ENCODE measurements at places on chromosomes 3 and 15.
A peak's percentile ranks its signal among the peaks of the same experiment; 100 is the strongest.

- no peak for DNase-seq
Measured at GRCh38 chr15:26521130-26521529, 251.7 kb downstream of the GABRB3 start.

- DNase-seq = no peak
Measured at GRCh38 chr3:197881970-197882338, 68.0 kb upstream of the RPL35A start.

GRCh38 chr3:195441476-195441991 lies 1.3 kb downstream of the ACAP2 start:
- no peak for DNase-seq

DNA sequence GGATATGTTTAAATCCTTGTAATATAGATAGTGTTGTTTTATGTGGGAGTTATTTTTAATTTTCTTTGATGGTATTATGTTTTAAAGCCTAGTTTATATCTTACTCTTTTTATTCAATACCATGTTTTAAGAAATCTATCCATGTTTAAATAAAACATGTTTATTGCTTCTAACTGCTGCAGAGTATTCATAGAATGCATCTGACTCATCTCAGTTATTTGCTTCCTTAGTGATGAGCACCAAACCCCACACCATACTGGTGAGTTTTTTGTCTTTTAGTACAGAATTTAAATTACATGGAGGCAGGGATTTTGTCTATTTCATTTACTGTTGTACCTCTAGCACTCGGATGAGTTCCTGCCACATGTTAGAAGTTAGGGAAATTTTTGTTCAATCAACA lies 209.2 kb downstream of the NSUN3 start:
- DNase-seq = no peak

GRCh38 chr3:64086479-64087252 lies 63.4 kb upstream of the PSMD6 start:
- DNase-seq = no peak

- no peak for DNase-seq
Measured at GRCh38 chr3:145197051-145197820, 963.7 kb downstream of the PLOD2 start.

GRCh38 chr3:49629866-49630265 lies 44.3 kb upstream of the APEH start:
- DNase-seq = no peak

DNA sequence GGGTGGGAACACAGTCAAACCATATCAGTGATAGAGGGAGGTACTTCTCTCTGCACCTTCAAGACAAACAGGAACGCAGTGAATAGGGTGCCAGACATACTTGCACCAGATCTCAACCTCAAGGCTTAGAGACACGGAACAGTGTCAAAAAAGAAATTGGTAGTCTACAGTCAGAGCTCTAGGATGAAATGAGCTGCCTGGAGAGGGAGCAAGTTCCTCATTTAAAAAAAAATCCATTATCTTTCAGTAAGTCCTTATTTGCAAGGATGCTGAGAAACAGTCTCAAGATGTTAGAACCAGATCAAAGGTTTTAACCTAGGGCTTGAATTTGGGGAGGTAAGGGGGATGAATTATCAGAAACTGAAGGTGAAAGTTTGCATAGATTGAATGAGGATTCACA lies 20.2 kb upstream of the LMCD1 start:
- no peak for DNase-seq

DNA sequence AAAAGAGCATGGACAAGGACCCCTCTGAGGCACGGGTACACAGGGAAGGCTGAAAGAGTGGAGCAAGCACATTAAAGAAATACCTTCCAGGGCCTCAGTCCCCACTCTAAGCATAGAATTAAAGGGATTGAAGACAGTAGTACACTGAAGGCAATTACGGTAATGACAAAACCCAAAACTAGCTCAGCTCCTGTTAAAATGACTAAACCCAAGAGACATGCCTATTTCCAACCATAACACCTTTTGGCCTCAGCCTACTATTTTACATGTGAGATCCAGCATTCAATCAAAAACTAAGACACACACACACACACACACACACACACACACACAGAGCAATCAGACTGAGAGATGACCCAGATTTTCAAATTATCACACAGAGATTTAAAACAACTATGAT lies 19.8 kb downstream of the MAP4 start:
- DNase-seq = no peak

GRCh38 chr15:33026614-33027013 lies 167.9 kb downstream of the FMN1 start:
- DNase-seq = no peak

GRCh38 chr3:141465221-141465620 lies 21.6 kb upstream of the RASA2 start:
- no peak for DNase-seq

- no peak for DNase-seq
Measured at GRCh38 chr3:58577269-58577821, at the start of gene FAM107A. FAM107A (minus strand) TSS chr3:58577391; CDS start chr3:58569860, 7,531 bp downstream.

GRCh38 chr3:134211797-134212196 lies 38.9 kb downstream of the RYK start:
- DNase-seq = no peak

DNA sequence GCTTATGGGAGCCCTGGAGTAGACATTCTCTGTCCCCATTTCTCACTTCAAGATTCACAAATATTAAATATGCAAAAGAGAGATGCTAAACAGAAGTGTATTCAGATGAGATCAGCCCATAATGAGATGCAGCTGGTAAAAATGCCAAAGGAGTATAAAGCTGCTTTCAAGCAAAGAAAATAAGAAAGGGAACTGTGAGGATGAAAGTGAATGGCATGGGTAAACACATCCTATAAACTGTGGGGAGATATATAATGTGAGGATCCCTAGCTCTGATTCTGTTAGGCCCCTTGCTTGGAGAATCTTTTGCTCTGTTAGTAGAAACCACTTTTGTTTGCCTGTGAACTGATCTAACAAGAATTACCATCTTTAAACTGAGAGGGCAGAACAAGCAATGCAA lies 396.6 kb downstream of the SOX2 start:
- no peak for DNase-seq

GRCh38 chr15:77557564-77557963 lies 75.1 kb downstream of the LINGO1 start:
- no peak for DNase-seq

GRCh38 chr3:167843886-167844285 lies 108.4 kb downstream of the SERPINI1 start:
- DNase-seq = no peak

DNA sequence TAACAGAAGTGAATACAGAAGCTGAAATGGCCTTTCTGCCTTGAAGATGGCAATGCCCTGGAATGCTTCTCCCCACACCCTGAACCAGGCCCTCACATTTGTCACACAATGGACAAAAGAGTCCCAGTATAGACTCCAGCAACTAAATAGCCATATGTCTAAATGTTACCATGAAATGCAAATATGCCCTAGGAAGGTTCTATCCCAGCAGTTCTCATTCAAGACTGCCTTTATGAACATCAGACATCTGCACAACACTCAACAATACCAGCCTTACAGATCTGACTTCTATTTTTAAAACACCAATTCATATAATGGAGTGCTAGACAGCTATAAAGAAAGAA lies 7.9 kb downstream of the ITGB5 start:
- DNase-seq = no peak

DNA sequence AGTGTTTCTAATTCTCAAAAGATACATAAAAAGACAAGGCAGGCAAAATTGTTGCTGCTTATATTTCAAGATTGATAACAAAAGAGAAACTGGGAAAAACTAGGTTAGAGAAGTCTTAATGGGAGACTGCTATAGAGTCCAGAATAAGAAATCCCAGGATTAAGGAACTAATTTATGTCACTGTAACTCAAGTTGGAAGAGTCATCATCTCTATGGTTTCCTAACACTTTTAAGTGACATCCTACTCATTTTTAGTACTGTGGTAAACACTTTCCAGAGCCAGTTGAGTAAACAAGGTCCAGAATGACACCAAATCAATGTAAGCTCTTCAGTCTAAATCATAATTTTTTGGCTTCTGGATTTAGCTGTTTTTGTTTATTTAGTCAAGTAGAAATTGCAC lies 8.0 kb downstream of the CLDN16 start:
- no peak for DNase-seq

DNA sequence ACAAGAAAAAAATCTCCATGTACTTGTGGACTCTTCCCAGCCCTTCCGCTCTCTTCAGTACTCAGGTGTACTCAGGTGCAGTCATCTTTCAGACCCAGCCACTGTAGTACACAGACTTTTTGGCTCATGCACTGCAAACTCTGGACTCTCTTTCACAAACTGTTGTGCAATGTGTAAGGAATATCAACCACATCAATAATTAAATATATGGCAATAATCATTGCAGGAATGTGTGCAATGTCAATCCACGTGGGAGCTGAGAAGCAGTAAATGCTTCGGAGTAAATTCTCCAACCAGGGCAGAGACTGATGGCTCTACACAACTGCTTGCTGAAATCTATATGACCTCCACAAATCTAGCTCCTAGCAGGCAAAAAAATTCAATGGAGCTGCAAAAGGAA lies 287.3 kb upstream of the COL8A1 start:
- no peak for DNase-seq

DNA sequence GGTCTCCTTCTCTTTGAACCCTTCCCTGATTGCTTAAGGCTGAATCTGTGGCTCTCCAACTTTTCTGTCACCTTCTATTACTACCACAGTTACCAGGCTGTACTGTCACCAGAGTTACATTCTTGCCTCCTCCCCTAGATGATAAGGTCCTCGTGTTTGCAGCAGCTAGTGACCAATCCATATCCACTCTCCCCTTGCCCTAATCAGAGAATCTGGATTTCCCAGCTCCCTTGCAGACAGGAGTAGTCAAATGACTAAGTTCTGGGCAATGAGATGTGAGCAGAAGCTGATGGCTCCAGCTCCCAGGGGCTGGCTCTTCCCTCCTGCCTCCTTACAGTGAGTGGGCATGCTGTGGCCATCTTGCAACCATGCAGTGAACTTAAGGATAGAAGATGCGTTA lies 95.4 kb upstream of the VGLL4 start:
- DNase-seq = no peak

- DNase-seq = no peak
Measured at GRCh38 chr3:131922356-131922755, 112.5 kb downstream of the CPNE4 start.

DNA sequence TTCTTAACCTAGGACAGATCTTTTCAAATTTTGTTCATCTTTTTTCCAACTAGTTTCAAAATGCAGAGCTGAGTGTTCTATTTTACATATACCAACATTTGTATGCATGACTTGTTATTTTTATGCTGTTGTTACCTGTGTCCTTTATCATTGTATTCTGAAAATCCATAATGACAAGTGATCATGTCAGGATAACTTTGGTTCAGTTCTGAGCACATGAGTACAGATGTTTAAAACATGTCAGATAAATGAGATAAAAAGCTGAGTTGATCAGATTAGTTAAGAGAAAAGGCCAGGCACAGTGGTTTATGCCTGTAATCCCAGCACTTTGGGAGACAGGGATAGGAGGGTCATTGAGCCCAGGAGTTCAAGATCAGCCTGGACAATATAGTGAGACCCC lies 204.9 kb downstream of the SSR3 start:
- DNase-seq = no peak

DNA sequence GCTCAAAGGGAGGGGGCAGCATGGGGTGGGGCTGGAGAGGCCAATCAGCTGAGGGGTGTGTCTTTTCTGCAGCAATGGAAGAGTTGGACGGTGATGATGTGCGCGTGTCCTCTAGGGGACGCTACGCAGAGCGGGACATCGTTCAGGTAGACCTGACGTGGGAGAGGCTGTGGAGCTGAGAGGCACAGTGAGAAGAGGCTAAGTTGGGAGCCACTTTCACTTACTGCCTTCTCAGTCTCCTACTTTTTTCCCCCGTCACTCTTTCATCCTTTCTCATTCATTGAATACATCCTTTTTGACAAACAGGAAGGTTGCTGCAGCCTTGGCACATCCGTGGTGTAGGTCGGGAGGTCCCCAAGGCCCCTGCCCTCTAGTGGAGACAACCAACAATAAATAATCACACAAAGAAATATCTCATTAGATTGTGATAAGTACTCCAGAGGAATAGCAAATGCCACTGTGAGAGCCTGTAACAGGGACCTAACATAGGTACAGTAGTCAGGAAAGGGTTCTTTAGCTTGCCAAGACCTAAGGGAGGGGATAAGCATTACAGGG lies 4.4 kb upstream of the BRPF1 start:
- DNase-seq = peak; percentile 69

- DNase-seq = no peak
Measured at GRCh38 chr15:77832874-77833273, 200.2 kb upstream of the LINGO1 start.

- DNase-seq = no peak
Measured at GRCh38 chr15:32679298-32679690, 37.8 kb downstream of the SCG5 start.

DNA sequence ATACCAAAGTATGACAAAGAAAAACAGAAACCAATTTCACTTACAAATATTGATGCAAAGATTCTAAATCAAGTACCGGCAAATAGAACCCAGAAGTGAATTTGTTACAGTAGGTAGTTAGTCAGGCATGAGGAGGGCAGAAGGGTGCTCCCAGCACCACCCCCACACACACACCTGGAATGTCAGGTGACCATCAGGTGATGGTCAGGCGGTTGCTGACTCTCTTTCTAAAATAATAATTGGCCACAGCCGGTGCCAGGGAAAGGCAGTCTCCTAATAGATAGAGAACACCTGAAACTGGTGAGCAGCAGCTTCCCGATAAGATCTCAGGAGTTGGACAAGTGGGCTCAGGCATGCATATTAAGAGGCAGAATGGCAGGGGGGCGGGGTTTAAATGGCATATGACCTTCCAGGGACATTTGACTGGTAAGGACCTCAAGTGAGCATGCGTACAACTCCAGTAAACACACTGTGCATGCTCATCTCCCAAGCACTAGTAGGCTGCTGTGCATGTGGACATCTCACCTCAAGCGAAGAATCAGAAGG lies 131.1 kb downstream of the ANO10 start:
- DNase-seq = no peak

DNA sequence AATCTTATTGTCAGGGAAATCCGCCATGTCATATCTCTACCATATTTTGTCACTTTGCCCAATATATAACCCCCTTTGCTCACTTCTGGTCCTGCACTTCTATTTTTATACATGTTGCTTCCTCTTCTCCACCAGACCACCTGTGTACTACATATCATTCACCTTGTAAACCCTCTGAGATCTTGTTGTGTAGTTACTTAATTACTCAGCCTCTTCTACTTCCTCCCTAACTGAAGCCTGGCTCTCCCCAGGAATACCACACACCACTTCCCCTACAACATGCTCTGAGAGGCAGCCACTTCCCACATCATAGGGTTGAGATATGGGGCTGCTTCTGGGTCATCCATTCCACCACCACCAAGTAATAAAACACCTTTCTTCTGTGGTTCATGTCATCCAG lies 10.0 kb downstream of the HEXA start:
- DNase-seq = no peak

- no peak for DNase-seq
Measured at GRCh38 chr3:44021651-44022594, 219.8 kb upstream of the TOPAZ1 start.

DNA sequence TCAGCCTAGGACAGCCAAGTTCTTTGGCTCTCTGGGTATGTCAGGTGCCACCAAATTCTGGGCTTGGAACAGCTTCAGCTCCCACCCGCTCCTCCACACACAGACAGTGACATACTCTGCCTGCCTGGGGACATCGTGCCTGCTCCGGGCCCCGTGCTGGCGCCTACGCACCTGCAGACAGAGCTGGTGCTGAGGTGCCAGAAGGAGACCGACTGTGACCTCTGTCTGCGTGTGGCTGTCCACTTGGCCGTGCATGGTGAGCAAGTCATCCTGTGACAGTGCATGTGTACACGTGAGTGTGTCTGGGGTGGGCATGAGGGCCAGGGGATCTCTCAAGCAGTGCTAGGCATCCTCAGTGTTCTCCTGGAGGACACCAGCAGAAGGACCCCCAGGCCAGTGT lies 922 bp downstream of the IL17RC start:
- DNase-seq = no peak

GRCh38 chr15:50278496-50278895 lies 13.0 kb upstream of the HDC start:
- no peak for DNase-seq

All from activated CD4-positive, alpha-beta T cell treated with anti-CD3 and anti-CD28 coated beads, Interleukin-2, amount 50 U/mL, for 48 hours (primary cell).